Activated CD4-positive, alpha-beta T cell treated with anti-CD3 and anti-CD28 coated beads, Interleukin-2, amount 10 ng/mL, durations not matched to agents 7 days and 5 days (primary cell): ENCODE measurements at places on chromosomes 11 and 22. TPM values are rescaled to one million over a fixed set of nuclear protein-coding genes. Genes with fewer than 3 reads are reported as not detected.

Gene TOMT
- not detected for total RNA-seq

Gene AAMDC
- 9.8 TPM for total RNA-seq

GRCh38 chr11:28315440-28315839 is 207.3 kb downstream of the METTL15 start:
- peaks cover 5% of the 10 kb centered on the region for H3K36me3 ChIP-seq
- DNase-seq: no peak
- no peak overlapping the region for H3K27ac ChIP-seq
- no peaks in the 10 kb centered on the region for H3K4me1 ChIP-seq
- H3K4me3 ChIP-seq: no peak overlapping the region

DNA sequence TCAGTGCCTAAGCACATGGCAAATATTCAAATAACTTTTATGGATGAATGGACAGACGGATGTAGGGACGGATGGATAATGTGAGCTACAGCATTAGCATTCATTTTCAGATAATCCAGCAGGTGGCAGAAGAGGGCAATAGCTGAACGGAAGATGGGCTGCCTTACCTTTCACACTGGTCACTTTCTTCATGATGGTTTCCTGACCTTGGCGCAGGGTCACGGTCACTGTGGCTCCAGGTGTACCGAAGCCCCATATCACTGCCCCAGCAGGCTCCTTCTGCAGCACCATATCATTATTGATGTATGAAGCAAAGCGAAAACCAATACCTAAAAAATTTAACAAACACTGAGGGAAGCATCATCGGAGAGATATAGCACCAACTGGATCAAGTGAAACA is 4.3 kb downstream of the SIAE start:
- H3K36me3 ChIP-seq: peaks cover 4% of the 10 kb centered on the region
- H3K27ac ChIP-seq: no peak overlapping the region
- H3K4me1 ChIP-seq: peaks cover 29% of the 10 kb centered on the region
- H3K27me3 ChIP-seq: no peaks in the 10 kb centered on the region
- H3K4me3 ChIP-seq: no peak overlapping the region

GRCh38 chr22:23533771-23534191 is 46.3 kb downstream of the IGLL1 start:
- no peak for DNase-seq
- no peak overlapping the region for H3K4me3 ChIP-seq
- H3K36me3 ChIP-seq: no peaks in the 10 kb centered on the region
- peaks cover 5% of the 10 kb centered on the region for H3K27me3 ChIP-seq
- no peak overlapping the region for H3K27ac ChIP-seq

DNA sequence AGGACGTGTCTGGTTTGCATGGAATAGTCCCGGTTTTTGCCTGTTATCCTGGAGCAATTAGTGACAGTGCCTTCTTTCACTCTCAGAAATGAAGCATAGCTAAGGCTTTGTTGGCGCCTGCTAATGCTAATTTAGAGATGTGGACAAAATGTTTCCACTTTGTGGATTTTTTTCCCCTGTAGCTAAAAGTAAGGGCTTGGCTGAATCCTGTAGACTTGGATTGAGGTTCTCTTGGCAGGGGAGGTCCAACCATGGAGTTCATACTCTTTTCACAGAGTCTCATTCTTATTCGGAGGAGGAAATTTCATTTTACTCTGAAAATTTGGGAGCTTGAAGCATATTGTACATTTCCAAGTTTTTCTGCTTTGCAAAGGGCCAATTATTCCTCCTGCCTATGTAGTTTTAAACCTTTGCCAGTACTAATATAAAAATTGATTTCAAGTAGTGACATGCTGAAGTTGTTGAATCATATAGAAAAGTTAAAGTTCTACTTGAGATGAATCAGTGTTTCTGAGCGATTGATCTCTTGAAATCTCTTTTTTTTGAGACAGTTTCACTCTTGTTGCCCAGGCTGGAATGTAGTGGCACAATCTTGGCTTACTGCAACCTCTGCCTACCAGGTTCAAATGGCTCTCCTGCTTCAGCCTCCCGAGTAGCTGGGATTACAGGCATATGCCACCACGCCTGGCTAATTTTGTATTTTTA is 20.0 kb downstream of the PPFIA1 start:
- peaks cover 28% of the 10 kb centered on the region for H3K36me3 ChIP-seq
- no peaks in the 10 kb centered on the region for H3K27me3 ChIP-seq
- no peak for DNase-seq
- H3K4me3 ChIP-seq: no peak overlapping the region

DNA sequence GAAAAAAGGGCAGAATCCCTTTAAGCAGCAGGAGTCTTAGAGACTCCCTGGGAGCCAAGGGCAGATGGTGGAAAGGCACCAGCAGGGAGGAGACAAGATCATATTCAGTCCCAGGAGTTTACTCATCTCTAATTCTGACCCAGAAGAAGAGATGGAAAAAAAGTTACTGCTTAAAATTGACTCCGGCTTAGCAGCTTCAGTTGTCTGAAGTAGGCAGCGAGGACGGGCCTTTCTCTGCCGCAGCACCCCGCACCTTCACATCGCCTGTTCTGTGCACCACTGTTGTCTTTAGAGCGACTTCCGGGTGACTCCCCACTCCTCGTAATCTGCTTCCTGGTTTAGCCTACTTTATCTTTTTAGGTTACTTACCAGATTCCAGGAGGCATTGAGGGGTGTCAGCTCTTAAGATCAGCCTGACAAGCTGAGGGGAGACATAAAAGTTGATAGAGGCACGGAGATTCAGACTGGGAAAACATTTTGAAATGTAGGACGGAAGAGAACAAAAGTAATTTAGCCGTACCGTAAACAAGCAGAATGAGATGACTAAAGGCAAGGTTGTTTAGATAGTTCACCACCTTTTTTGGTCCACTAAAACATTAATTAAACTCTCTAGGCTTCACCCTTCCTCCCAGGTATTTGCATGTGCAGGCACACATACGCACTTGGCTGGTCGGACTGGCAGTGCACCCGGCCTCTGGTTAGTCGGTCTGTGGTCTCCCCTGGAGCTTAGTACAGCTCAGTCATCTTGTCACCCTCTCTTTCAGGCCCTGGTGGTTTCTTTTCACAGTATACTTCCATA is 74.3 kb downstream of the CECR2 start:
- peaks cover 2% of the 10 kb centered on the region for H3K27me3 ChIP-seq
- DNase-seq: no peak
- H3K4me1 ChIP-seq: no peaks in the 10 kb centered on the region
- H3K27ac ChIP-seq: no peak overlapping the region
- no peaks in the 10 kb centered on the region for H3K36me3 ChIP-seq

GRCh38 chr22:27557286-27558008 is 244.1 kb downstream of the MN1 start:
- no peaks in the 10 kb centered on the region for H3K4me1 ChIP-seq
- no peaks in the 10 kb centered on the region for H3K27me3 ChIP-seq
- no peak overlapping the region for H3K4me3 ChIP-seq
- no peak overlapping the region for H3K27ac ChIP-seq
- no peak for DNase-seq
- no peaks in the 10 kb centered on the region for H3K36me3 ChIP-seq

DNA sequence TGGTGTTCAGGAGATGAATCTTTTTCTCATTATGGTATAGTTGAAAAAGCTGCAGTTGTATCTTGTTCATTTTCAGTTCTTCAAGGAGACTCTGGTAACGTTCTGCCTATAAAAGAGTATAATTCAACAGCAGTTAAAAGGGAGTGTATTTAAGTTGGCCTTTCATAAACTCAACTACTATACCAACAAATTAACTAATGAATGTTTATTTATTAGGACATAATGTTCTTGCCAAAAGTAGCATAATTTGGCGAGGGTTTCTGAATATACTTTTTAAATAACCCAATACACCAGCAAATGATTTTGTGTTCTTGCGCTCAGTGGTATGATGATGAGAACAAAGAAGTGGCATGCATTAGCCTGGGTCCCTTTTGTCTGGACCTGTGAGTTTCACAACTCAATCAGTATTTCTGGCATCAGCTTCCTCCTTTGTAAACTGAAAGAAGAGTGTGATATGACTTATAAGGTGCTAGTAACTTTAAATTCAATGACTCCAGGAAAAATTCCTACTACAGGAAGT is 10.9 kb downstream of the SMC1B start:
- H3K27ac ChIP-seq: no peak overlapping the region
- DNase-seq: no peak
- H3K4me3 ChIP-seq: no peak overlapping the region

DNA sequence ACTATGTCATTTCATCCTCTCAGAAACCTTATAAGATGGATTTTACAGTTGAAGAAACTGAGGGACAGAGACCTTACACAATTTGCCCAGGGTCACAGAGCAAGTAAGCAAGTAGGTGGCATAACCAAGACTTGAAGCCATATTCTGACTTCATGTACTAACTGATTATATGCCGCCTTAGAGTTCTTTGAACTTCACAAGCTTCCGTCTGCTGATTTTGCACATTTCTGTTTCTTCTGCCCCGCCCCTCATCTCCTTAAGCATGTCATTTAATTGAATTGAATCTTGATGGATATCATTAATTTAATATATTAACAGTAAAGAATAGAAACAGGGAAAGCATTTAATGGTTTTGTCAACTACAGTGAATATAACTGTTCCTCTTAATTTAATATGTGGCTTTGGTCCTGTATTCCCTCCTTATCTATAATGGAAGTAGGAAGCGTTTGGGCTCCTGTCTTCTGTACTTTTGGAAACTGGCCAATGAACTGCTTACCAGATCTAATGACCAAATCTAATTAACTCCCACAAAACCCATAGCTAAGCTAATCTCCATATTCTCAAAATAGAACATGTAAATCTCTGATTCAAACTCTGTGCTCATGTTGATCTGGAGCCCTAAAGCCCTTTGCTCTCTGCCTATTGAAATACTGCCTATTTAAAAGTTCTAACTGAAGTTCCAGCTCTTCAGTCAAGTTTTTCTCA is 30.4 kb downstream of the SIK2 start:
- H3K36me3 ChIP-seq: peaks cover 14% of the 10 kb centered on the region
- H3K27me3 ChIP-seq: no peaks in the 10 kb centered on the region
- no peak overlapping the region for H3K27ac ChIP-seq
- no peak for DNase-seq
- no peak overlapping the region for H3K4me3 ChIP-seq

DNA sequence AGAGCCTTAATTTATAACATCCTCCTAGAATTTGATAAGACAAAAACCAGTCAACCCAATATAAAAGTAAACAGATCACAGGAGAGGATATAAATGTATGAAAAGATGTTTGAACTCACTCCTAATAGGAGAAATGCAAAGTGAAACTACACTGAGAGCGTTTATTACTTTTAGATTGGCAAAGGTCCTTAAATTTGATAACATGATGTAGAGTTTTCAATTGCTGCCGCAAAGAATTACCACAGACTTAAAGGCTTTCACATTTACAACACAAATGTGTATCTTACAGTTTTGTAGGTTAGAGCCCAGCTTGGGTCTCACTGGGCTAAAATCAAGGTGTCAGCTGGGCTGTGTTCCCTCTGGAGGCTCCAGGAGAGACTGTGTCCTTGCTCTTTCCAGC is 9.1 kb upstream of the POU2AF2 start:
- peaks cover 4% of the 10 kb centered on the region for H3K4me1 ChIP-seq
- no peak for DNase-seq
- peaks cover 37% of the 10 kb centered on the region for H3K27me3 ChIP-seq
- H3K36me3 ChIP-seq: no peaks in the 10 kb centered on the region
- H3K27ac ChIP-seq: no peak overlapping the region
- H3K4me3 ChIP-seq: no peak overlapping the region

GRCh38 chr11:35404388-35404775 is 15.0 kb downstream of the SLC1A2 start:
- H3K36me3 ChIP-seq: no peaks in the 10 kb centered on the region
- no peak for DNase-seq
- H3K27me3 ChIP-seq: peaks cover 14% of the 10 kb centered on the region
- no peak overlapping the region for H3K4me3 ChIP-seq
- H3K4me1 ChIP-seq: peaks cover 1% of the 10 kb centered on the region

- H3K27me3 ChIP-seq: no peaks in the 10 kb centered on the region
- no peak for DNase-seq
These were observed 522.9 kb downstream of the NTM start for GRCh38 chr11:131893103-131893890.

- H3K4me1 ChIP-seq: peaks cover 29% of the 10 kb centered on the region
- DNase-seq: no peak
- H3K4me3 ChIP-seq: no peak overlapping the region
- no peak overlapping the region for H3K27ac ChIP-seq
These were observed 122.2 kb downstream of the ABTB2 start for GRCh38 chr11:34235591-34236071.

DNA sequence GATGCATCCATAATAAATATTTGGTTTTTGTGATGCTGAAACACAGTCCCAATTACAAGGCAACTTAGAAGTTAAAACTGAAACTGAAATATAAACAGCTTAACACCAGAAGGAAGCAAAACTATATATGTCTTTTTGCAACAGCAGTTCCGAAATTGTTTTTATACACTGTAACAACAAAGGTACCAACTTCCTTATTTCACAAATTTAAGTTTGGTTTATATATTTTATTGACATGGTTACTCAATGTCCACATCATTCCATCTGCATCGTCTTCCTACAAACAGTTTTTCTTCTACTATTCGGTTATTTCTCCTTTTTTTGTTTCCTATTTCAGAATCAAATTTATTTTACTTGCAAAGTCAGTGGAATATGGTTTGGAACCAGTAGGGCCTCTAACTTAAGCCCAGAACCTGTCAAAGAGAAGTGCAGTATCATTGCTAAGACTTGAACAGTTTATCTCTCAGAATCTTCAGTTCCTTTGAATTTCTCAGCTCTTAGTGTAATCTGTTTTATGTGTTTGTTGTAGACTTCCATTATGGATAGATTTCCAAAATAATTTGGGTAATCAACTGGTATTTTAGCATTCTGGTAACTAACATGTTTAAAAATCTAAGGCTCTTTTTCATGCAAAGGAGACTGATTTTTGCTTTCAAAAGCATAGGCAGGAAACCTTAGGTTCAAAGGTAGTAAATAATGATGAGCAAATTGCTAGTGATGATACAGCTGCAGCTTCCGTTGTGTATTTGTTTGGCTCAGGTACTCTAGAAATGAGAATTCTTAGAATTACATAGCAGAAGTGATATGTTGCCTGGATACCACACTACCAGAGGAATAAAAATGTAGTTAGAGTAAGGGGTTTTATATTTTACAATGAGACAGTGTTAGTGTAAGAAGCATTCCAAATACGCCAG is 8.2 kb upstream of the HSPA8 start:
- peak overlapping the region; percentile 83 for H3K4me3 ChIP-seq
- H3K27me3 ChIP-seq: no peaks in the 10 kb centered on the region
- H3K4me1 ChIP-seq: peaks cover 66% of the 10 kb centered on the region

GRCh38 chr22:27991586-27992293 is 72.7 kb upstream of the PITPNB start:
- H3K36me3 ChIP-seq: no peaks in the 10 kb centered on the region
- H3K4me1 ChIP-seq: peaks cover 4% of the 10 kb centered on the region
- no peaks in the 10 kb centered on the region for H3K27me3 ChIP-seq
- no peak overlapping the region for H3K27ac ChIP-seq
- DNase-seq: no peak

- no peak overlapping the region for H3K27ac ChIP-seq
- H3K4me1 ChIP-seq: no peaks in the 10 kb centered on the region
- H3K36me3 ChIP-seq: peaks cover 23% of the 10 kb centered on the region
These were observed 35.6 kb upstream of the CABP7 start for GRCh38 chr22:29684244-29684643.
